ENCODE measurements at places on chromosomes 16 and 17.

- no peak for DNase-seq
These were observed 684.1 kb upstream of the C16orf82 start for GRCh38 chr16:26382586-26382985.

DNA sequence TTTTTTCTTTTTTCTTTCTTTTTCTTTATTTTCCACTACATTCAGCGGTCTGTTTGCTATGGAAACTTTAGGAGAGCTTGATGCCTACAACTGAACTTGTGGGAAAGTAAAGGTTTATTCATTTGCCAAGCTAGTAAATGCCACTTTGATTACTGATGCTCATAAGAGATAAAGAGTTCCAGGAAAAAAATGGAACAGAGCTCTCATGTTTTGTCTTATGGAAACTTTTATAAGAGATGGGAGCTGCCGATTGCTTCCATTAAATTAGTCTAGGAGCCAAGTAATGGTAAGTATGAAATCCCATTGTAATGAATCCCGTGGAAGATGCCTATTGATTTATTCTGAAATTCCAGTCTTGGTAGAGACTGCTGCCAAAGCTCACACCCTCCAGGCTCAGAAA is 7.1 kb downstream of the ANKFN1 start:
- no peak for DNase-seq

- DNase-seq = no peak
These were observed 58.5 kb downstream of the RGS9 start for GRCh38 chr17:65195716-65196115.

DNA sequence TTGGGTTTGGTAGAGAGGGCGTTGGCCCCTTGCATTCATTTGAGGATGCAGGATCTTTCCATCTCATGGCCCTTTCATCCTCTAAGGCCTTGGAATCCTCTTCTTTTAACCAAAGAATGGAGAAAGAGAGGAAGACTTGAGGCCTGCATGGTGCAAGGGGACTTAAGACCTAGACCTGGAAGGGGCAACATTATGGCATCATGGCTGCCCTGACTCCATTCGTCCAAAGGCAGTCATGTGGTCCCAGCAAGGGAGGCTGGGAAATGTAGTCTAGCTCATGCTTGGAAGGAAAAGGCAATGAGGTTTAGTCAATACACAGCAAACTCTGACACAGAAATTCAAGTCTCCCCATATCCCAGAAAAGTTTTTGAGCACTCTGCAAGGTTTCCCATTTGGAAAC is 30.7 kb upstream of the CDRT4 start:
- no peak for DNase-seq

GRCh38 chr17:39736319-39737165 is 1.2 kb upstream of the GRB7 start:
- no peak for DNase-seq

DNA sequence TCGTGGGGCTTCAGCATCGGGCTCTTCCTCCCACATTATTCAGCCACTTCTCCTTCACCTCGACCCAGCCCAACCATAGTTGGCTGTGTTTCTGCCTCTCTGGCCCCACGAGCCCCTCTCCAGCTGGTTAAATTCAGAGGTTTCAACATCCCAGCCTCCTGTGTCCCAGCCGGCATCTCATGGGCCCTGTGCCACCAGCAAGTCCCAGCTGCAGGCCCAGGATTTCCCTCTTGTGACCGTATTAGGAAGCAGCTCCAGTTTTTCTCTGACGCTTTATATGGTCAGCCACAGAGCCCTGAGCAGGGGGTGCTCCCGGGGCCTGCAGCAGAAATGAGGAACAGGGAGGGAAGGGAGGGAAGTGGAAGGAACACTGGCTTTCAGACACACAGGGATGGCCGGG is 27.4 kb downstream of the MYH11 start:
- peak; percentile 51 for DNase-seq
